NCI-H1694 treated with DMSO at 0.1 percent for 48 hours (cell line): ENCODE measurements at places on chromosomes 11 and 22.

- DNase-seq, result no peak
These were observed 125.7 kb upstream of the SNX19 start for GRCh38 chr11:131042041-131042390.

GRCh38 chr11:35934981-35935380 lies 8.9 kb upstream of the LDLRAD3 start:
- DNase-seq, result no peak

DNA sequence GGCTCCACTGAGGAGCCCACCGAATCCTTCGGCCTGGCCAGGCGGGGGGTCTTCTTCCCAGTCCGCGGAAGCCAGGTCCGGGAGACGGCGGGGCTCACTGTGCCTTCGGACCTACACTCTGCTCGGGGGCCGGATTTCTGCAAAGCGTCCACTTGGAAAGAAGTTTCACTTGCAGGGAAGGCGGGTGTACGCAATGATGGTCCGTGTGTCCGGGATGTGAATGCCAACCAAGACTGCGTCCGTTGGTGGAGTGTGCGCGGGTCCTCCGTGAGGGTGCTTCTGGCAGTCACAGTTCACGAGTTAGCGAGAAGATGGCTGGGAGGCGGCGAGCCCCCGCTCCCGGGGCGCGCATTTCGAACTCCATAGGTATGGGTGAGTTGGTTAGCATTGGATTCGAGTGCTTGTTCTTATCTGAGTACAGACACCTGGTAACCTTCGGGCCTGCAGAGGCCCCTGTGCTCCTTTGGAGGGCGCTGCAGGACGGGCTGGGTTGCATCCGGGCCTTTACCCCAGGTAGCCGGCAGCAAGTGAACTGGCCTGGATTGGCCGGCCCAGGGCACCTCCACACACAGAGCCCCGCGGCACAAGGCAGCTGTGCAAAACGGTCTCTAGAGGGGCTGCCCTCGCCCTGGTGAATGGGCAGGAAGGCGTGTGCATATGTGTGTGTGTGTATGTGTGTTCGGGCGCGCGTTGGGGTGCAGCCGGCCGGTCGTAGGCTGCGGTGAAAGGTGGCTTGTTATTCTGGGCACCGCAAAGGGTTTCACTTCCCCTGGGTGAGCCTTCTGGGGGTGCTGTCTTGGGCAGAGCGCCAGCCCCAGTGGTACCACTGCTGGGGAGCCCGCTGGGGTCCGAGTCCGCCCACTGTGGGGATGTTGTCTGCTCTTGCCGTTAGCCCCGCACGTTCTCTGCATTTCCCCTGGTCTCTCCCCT lies 13.3 kb upstream of the CYP2R1 start:
- DNase-seq, result no peak

DNA sequence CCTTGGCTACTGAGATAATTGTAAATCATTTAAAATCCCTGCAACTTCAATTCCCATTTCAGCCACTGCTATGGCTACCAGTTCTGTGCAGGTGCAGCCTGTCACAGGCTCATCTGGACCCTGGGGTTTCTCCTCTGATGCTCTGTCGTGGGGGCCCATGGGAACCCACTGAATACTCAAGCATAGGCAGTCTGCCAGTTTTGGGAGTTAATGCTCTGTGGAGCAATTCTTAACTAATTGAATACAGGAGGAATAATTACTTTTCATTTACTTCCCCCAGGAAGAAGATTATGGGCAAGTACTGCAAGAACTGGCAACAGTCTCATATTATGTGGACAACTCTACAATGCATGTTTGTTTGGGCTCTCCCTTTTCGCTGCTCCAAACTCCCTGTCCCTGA lies 25.9 kb downstream of the OR51E2 start:
- DNase-seq, result no peak

GRCh38 chr11:1281974-1282365 lies 27.5 kb downstream of the TOLLIP start:
- DNase-seq, result no peak

GRCh38 chr22:49598338-49598737 lies 229.3 kb downstream of the BRD1 start:
- DNase-seq, result no peak

- no peak for DNase-seq
These were observed 1.6 kb downstream of the KIAA1671 start for GRCh38 chr22:24954114-24954463.

DNA sequence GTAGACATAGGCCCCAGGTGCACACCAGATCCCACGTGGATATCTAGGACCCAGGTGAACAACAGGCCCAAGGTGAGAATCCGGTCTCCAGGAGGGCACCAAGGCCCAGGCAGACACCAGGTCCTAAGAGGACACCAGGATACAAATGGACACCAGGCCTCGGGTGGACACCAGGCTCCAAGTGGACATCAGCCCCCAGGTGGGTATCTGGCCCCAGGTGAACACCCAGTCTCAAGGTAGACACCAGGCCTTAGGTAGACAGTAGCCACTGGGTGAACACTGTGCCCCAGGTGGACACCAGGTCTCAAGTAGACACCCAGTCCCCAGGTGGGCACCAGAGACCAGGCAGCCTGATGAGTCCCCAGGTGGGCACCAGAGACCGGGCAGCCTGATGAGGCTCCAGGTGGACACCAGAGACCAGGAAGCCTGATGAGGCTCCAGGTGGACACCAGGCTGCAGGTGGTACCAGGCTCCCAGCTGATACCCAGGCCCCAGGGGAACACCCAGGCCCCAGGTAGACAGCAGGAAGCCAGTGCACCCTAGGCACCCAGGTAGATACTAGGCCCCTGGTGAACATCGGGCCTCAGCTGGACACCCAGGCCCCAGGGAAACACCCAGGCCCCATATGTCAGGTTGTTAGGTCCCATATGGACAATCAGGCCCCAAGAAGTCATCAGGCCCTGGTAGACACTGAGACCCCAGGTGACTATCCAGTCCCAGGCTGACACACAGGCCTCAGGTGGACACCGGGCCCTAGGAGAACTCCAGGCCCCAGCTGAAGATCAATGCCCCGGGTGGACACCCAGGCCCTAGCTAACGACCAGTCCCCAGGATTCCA lies 55.1 kb upstream of the SEPTIN5 start:
- DNase-seq, result no peak

GRCh38 chr11:68584097-68584496 lies 100.2 kb upstream of the GAL start:
- no peak for DNase-seq

DNA sequence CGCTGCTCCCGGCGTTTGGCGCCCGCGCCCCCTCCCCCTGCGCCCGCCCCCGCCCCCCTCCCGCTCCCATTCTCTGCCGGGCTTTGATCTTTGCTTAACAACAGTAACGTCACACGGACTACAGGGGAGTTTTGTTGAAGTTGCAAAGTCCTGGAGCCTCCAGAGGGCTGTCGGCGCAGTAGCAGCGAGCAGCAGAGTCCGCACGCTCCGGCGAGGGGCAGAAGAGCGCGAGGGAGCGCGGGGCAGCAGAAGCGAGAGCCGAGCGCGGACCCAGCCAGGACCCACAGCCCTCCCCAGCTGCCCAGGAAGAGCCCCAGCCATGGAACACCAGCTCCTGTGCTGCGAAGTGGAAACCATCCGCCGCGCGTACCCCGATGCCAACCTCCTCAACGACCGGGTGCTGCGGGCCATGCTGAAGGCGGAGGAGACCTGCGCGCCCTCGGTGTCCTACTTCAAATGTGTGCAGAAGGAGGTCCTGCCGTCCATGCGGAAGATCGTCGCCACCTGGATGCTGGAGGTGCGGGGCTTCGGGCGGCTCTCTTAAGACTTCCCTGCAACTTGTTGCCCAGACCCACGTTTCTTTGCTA lies at the start of gene CCND1:
Gene CCND1, plus strand, starts transcription at position 162 of the 587 bp plus-strand sequence. Its CDS starts 158 bp downstream, at position 320.
- DNase-seq, result no peak

DNA sequence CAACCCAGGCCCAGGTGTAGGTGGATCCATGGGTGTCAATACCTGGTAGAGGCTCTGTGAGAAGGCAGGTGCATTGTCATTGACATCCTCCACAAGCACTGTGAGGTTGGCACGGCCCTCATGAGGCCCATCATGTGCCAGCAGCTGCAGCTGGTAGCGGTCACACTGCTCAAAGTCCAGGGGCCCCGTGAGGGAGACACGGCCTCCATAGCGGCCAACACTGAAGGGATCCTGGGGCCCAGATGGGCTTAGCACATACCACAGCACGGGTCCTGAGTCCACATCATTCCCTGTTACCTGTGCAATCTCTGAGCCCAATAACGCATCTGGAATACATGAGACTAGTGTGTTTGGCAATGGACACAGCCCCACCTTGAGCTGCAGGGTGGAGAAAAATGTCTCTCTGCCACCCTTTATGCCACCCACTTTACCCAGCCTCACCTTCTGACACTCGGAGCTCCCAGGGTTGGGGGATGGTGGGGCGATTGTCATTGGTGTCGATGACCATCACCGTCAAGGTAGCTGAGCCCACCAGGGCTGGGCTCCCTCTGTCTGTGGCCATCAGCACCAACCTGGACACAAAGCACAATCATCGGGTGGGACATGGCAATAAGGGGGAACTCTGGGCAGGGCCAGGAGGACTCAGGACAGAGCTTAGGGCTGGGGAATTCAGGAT lies 6.1 kb upstream of the TPP1 start:
- no peak for DNase-seq

- DNase-seq, result peak; percentile 81
These were observed 59.8 kb downstream of the SC5D start for GRCh38 chr11:121352251-121352891.

DNA sequence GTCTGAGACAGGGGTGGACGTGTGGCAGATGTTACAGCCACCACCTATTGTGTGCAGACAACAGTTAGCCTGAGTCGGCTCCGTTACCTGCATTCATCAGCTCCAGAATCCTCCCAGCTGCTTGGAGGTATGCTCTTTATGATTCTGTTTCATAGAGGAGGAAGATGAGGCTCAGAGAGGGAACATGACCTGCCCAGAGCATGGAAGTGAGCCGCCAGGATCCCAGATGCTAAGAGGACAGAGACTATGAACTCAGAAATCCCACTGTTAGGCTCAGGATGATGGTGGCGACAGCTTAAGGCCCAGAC lies 1.5 kb downstream of the EMID1 start:
- no peak for DNase-seq

GRCh38 chr11:118054712-118055640 lies 21.9 kb upstream of the TMPRSS4 start:
- no peak for DNase-seq

DNA sequence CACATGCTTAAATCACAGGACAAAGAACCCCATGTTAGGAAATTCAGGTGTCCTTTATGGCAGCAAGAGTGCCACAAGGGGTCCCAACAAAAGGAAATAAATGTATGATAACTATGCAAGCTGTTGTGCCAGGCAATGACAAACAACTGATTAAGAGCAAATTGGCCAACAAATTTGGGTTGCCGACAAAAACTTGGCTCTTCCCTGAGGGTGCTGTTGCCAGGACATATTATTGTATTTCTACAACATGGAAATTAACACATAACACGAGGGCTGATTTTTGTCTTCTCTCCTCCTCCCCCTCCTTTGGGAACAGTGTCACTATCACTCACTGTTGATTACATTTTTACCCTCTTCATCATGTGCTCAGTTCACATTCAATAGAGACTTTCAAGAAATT lies 56.0 kb downstream of the LRRC4C start:
- no peak for DNase-seq

GRCh38 chr22:44247346-44247745 lies 65.4 kb downstream of the SHISAL1 start:
- no peak for DNase-seq
